CD4-positive, alpha-beta memory T cell (primary cell): ENCODE measurements at places on chromosomes 6 and 20.

DNA sequence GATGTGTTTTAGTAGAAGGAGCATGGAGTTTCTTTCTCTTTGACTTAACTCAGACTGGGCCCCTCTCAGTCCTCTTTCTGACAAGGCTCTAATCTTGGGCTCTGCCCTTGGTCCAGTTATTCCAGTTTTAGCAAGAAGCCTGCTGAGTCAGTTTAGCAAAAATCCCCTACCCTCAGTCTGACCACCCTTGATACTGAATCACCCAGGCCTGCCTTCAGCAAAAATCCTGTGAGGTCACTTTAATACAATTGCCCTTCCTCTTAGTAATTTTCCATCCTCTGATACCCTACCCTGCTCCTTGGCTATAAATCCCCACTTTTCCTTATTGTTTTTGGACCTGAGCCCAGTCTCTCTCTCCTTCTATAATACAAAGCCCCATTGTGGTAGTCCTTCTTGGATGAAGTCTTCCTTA, 326.7 kb upstream of the NOX3 start:
- DNase-seq: no peak

DNA sequence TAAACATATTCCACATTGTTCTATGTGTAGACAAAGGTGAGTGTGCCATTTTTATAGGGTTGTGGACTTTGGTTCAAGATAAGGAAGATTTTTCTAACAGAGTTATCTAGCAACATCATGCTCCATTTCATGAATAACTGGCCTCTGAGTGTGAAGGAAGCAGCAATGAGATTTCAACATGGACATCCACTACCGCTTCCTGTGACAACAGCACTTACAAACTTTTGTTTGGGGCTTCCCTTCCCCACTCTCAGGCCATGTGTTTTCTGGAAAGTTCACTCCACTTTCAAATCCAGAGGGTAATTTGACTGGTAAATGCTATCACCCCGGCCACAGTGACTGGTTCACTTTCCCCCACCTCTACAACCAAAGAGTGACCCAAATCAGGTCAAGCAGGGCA, 38.1 kb upstream of the PROKR2 start:
- no peak for DNase-seq

DNA sequence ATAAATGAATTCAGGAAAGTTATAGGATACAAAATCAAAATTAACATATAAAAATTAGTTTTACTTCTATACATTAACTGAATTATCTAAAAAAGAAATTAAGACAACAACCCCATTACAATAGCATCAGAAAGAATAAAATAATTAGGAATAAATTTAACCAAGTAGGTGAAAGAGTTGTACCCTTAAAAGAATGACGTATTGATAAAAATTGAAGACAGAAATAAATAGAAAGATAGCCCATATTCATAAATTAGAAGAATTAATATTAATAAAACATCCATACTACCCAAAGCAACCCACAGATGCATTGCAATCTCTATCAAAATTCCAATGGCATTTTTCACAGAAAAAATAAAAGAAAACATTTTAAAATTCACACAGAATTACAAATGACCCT, 242.8 kb downstream of the MMUT start:
- DNase-seq: no peak

- DNase-seq: no peak
These were observed 15.8 kb upstream of the PMEPA1 start for GRCh38 chr20:57725636-57726035.

GRCh38 chr6:162688751-162689345, 38.7 kb downstream of the PRKN start:
- DNase-seq: no peak

DNA sequence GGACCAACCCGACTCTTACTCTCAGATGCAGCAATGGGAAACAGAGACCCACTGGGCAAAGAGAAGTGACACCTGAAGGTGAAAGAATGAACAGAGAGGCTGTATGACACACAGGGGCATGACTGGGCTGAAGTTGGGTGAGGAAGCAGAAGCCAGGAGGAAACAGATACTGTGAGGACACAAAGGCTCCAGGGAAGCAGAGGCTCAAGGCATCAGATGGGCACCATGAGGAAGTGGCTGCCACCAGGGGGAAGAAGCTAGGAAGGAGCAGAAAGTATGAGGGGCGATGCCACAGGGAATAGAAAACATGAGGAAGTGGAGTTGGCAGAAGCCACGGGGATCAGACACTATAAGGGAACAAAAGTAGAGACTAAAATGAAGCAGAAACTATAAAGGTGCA, 30.9 kb upstream of the OCSTAMP start:
- no peak for DNase-seq

DNA sequence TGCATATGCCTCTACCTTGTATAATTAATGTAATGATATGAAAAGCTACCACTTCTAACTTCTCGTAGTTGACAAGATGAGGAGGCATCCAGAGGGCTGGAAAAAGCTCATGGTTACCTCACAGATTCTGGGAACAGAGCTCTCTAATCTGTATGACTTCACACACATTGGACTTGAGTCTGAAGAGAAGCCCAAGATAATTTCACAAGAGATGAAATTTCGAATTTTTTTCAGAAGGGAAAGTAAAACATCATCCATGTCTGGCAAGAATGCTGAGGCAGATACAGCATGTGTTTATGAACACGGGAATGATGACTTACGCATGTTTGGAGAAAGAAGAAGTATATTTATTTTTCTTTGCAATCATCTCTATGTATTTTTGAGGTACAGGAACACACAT, 141.8 kb upstream of the TENT5A start:
- no peak for DNase-seq

GRCh38 chr20:19078448-19079373, 133.7 kb upstream of the SLC24A3 start:
- DNase-seq: no peak

DNA sequence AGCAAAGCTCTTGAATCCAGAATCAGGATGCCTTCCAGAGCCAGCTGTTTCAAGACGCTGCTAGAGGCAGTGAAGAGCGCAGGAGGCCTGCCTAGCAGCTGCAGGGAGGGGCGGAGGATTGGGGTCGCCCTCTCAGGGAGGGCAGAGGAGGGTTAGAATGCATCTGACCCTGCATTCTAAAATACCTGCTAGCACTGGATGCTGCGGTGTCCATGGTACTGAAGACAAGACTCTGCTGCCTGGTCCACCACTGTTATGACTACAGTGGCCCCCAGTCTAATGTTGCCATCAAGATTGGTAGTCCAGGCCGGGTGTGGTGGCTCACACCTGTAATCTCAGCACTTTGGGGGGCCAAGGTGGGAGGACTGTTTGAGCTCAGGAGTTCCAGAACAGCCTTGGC, 193.7 kb upstream of the PROKR2 start:
- DNase-seq: no peak
